Activated CD8-positive, alpha-beta memory T cell treated with anti-CD3 and anti-CD28 coated beads for 24 hours (primary cell): ENCODE measurements at places on chromosomes 1 and 21.

- DNase-seq: no peak
Measured at GRCh38 chr1:208242146-208242545, 2.0 kb downstream of the PLXNA2 start.

GRCh38 chr1:115112496-115113375 is 23.4 kb upstream of the TSPAN2 start:
- peak; percentile 86 for DNase-seq

- DNase-seq: no peak
Measured at GRCh38 chr1:206014601-206015000, 9.1 kb downstream of the CTSE start.

DNA sequence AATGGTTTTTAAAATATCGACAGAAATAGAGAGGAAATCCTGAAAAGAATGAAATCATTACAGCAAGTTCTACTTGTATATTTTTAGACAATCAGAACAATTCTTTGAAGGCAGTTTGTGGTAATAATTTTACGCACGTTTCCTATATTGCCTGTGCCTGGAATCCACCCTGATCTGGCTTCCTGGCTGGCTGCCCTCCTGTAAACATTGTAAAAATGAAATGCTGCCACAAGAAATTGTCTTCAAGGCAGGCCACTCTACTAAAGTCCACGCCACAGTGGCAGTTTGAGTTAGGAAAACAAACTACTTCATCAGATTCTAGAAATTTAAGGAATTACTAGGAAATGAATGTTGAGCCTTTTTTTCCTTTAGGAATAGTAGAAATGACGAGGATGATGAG is 454.5 kb upstream of the NR5A2 start:
- DNase-seq: no peak

GRCh38 chr1:28648008-28648473 is 359 bp upstream of the RNU11 start:
- peak; percentile 91 for DNase-seq

DNA sequence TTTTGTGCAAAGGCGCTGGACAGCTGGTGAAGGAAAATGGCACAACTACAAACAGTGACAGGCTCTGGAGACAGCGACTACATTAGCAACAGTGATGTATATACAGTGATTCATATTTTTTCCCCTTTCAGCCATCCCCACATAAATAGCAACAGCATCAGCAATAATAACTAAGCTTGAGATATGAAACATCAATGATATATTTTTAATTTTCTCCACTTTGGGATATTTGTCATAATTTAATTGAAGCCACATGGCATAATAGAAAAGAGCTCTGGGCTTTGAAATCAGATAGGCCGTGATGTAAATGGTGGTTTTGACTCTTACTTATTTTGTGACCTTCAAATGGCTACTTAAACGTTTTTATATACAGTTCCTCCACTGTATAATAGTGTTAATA is 764.3 kb upstream of the PRMT6 start:
- DNase-seq: no peak

DNA sequence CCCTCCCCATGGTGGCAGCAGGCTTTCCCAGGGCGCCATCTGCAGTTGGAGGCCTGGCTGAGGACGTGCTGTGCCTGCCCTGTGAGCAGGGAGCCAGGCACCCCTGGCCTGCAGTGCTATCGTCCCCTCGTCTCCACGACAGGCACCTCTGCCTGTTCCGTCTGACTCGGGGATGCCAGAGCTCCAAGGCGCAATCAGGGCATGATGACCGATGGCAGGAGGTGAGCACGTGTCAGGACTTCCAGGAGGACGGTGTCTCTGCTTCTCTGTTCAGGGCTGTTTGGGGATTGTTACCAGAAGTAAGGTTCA is 125.2 kb downstream of the PCBP3 start:
- DNase-seq: peak; percentile 68

DNA sequence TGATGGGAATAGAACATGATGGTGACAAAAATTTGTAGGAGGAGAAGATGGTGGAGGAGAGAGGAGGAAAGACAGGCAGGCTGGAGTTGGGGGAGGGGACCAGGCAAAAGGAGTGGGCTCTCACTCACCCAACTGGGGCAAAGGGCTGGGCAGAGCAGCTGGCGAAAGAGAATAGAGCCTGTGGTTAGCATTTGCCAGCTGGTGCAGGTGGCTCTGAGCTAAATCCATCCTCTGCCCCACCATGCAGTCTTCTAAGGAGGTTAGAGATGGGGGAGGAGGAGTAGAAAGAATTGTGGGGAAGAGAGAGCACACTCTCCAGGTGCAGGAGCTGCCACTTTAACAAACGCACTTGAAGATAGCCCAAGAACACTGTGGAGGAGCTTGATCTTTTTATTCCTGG is 27.6 kb upstream of the SLAMF1 start:
- no peak for DNase-seq

DNA sequence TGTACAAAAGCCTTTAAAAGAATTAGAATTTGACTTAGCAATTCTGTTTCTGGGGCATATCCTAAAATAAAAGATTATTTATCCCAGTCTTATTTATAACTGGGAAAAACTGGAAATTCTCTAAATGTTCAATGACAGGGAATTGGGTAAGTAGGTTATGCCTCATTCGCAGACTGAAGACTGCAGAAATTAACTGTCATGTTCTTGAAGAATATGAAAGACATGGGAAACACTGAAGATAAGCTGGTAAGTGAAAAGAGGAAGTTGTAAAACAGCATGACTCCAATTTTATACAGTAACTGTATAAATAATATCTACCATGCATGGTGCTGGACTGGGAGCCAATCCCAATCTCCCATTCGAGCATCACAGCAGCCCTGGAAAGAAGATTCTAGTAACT is 50.6 kb upstream of the SLC2A1 start:
- DNase-seq: no peak

DNA sequence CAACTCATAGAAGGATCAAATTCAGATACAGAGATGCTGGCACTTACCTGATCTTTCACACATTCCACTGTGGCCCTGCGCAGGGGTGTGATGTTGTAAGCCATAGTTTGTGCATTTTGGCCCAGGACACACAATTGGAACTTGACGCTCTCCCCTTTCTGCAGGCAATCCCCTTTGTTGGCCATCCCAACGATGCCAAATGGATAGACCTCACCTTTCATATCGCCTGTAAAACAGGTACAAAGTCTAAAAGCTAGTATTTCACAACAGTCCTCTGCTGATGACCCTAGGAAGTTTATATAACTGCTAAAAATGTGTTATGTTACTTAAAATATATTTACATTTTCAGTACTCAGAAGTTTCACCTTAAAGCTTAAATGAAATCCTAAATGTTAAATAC is 3.9 kb upstream of the NRAS start:
- no peak for DNase-seq

- peak; percentile 19 for DNase-seq
Measured at GRCh38 chr1:203082571-203083462, 3.0 kb downstream of the MYOG start.

DNA sequence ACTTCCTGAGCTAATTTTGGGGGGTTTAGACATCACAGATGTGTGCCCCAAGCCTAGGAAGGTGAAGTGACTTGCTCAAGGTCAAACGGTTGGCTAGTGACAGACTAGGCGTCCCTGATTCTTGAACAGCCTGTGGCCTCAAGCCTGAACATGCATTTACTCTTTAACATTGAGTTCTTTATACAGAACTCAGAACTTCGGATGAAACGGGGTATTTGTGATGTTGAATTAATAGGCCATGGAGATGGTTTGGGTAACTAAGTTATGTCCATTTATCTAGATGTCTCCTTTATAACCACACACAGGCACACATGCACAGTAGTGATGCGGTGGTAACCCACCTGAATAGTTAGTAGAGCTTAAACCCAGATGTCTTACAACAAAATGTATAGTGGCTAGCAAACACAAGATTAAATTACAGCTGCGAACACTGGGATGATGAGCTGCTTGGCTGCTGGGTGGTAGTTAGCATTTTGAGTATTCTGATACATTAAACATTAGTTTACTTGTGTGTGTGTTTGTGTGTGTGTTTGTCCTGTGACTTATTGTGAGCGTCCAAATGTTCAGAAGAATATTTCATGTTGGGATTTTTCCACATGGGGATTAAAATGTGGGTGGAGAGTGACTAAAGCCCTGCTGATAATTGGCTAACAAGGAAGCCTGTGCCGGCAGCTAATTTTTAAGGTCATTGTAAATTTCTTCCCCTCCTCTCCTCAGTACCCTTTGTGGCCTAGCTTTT is 2.3 kb downstream of the ATP1A1 start:
- no peak for DNase-seq

GRCh38 chr1:66048011-66048410 is 255.3 kb downstream of the PDE4B start:
- DNase-seq: no peak

GRCh38 chr1:204072931-204073836 is at the start of gene SOX13:
Gene SOX13, plus strand, starts transcription at chr1:204073115. Its CDS starts 39,801 bp downstream, at chr1:204112916.
- DNase-seq: peak; percentile 61

DNA sequence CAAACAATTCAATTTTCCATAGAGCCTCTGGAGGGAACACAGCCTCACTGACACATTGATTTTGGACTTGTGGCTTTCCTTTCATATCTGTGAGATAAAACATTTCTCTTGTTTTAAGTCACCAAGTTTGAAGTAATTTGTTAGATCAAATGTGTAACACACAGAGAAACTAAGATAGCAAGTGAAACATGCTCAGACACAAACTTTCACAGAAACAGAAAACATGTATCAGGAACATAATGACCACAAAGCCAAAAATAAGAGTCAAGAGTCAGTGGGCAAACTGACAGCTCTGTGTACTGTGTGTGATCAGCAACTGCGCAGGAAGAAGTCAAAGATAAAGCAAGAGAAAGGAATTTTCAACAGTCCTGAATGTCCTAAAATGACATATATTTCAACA is 1237.5 kb downstream of the AMY1C start:
- no peak for DNase-seq

DNA sequence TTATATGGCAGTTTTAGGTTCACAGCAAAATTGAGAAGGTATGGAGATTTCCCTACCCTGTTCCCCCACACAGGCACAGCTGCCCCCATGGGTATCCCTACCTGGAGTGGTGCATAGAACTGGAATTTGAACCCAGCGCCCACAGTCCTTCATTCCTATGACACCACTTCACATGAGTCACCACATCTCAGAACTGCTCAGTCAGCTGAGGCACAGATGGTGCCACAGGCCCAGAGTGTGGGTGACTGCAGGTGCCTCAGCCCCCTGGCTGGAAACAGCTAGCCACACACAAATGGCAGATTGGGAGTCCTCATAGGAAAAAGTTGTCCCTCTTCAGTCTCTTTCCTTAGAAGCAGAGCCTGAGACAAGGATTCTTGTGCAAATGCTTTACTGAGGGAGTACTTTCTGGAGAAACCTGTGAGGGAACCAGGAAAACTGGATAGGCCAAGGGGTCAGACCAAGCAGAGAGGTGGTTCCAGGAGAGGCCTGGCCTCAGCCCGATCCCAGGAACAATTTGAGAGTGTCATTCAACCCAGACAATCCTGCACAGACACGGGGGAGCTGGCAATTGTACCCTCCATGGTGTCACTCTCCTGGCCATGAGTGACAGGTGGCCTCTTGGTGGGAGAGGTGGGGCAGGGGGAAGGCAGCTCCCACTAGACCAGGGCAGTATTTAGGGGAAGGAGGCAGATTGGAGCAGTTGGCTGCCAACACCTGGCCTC is 6.9 kb downstream of the PLA2G2D start:
- no peak for DNase-seq

DNA sequence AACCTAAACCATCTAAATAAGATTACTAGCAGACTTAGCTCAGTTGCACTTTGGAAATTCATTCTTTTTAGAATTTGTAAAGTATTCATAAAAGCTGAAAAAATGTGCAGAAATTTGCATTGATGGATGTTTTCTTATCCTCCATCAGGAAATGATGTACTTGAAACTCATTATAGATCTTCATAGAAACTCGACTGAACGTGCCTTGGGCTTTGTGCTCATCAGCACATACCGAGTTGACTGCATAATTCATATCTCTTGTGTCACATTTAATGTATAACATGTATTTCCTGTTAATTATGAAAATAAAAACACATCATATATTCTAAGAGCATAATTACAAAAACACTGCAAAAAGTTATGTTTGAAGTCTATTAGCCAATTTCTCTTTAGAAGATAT is 290.9 kb upstream of the NR5A2 start:
- no peak for DNase-seq

DNA sequence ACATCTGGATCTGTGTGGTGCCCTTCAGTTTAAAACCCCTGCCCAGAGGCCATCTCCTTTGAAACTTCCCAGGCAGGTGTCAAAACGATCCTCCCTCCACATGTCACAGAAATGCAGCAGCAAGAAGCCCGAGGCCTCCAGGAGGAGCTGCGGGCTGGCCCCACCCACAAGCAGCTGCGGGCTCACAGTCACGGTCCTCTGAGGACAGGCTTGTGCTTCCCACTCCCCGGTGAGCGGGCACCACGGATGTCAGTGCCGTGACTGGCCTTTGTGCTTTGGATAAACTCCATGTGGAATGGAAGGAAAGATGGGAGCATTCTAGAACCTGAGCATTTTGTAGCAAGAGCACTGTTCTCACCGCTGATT is 65.8 kb downstream of the SIK1 start:
- no peak for DNase-seq

GRCh38 chr1:222046684-222047263 is 304.9 kb upstream of the DUSP10 start:
- DNase-seq: no peak

GRCh38 chr1:37469386-37469785 is 5.0 kb upstream of the ZC3H12A start:
- DNase-seq: no peak

DNA sequence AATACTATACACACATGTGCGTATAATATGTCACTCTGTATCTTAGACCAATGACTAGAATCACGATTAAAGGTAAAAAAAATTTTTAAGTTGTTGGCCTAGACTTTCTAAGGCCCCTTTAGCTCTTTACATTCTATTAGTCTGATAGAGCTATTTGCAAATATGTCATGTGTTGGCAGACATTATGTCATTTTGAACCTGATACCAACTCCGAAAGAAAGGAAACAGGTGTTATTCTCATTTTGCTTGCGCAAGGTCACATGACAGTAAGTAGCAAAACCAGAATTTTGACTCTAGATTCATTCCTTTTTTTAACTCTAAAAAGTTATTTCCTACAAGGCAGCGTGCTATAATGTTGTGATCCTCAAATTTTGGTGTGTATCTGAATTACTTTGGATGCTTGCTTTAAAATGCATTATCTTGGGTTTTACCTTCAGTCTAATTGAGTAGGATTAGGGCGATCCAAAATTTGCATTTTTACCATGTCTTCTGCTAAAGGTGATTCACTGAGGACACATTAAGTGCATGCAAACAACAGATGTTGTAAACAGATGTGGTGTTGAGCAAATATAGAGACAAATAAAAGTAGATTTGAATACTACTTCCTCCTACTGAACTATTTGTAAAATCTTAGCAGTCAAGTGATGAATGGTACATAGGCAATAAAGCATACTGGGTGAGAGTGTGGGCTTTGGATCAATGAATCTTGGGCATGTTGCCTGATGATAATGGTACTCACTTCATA is 63.5 kb upstream of the KIAA1614 start:
- DNase-seq: no peak

GRCh38 chr1:88293691-88294190 is 390.3 kb upstream of the PKN2 start:
- no peak for DNase-seq

GRCh38 chr1:17244821-17245740 is 3.8 kb upstream of the PADI3 start:
- DNase-seq: no peak
